AG04449 (cell line): ENCODE measurements at places on chromosomes 16 and 17.
A peak's percentile ranks its signal among the peaks of the same experiment; 100 is the strongest.

GRCh38 chr16:85279825-85280545, 167.7 kb upstream of the CIBAR2 start:
- DNase-seq, result no peak

- DNase-seq, result no peak
Observed at GRCh38 chr17:16443511-16444257, 28.3 kb downstream of the TRPV2 start.

DNA sequence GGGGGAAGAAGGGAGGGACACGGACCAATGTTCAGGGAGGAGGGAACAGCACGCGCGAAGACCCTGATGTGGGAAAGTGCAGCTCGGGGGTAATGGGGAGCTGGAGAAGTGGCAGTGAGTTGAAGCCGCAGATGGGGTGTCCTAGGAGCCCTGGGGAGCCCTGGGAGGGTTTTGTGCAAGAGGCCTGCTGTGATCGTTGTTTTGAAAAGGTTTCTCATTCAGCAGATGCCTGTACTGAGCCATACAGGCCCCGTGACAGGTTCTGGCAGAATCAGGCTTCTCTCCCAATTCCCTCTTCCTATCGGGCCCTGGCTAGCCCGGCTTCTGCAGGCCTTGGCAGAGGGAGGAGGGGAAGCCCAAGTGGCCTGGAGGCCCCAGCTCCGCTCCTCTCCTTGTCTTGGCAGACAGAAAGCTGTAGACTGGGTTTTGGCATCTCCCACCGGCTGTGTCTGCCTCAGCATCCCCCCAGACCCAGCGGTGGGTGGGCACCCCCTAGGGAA, 38.4 kb upstream of the EMP2 start:
- no peak for DNase-seq

- no peak for DNase-seq
Observed at GRCh38 chr17:40113907-40114245, 7.9 kb upstream of the MSL1 start.

DNA sequence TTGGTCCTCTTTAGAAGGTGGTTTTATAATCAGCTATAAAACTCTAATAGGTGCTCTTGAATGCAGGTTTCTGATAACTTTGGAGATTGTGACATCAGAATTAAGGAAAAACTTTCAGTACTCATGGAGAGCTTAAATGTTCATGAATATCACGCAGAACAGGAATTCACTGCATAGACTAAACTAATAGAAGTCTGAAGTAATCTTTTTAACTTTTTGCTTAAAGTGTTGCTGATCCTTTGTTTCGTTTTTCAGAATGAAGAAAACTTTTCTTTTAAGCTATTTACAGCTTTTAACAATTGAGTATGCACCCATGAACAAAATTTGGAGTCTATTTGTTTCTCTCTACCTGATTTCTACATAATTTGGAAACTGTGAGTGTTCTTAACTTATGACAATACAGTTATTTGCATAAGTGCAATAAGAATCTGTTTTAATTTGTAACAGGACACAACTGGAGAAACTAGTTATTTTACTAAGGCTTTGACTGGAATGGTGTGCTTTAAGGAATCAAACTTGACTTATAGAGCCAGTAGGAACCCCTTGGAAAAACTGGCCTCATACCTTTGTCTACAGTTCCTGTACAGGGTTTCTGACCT, 17.0 kb upstream of the TRIM25 start:
- DNase-seq, result no peak

DNA sequence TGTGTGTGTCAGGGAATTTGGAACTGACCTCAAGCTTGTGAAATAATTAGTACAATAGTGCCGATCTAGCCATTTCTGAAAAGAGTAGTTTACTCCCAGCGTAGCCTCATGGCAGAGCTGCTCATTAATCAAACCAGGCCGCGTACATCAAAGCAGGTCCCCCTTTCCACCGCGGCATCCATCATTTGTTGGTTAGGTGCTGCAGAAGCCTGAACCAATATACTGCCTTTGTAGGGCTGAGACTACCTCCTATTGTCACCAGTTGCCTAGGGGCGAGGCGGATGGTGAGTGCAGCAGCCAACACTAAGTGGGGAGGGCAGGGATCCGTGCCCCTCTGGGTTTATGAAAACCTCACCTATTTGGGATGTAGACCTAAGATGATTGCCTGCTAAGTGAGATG, 264.1 kb downstream of the TMEM114 start:
- no peak for DNase-seq

DNA sequence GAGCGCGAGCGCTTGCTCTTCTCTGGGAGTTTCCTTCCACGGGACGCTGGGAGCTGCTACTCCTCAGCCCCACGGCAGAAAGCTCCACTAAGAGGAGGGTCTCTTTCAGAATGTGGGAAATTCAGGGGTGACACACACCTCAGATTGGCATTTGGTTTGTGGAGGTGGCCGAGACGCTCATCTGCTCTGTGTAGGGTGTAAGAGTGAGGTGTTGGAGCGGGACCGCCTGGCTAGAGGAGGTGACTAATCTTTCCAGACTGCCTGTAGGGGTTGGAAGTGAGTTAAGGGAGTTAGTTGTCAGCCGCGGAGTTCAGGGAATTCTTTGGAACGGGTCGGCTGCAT, 735 bp downstream of the PSMD11 start:
- peak; percentile 36 for DNase-seq

DNA sequence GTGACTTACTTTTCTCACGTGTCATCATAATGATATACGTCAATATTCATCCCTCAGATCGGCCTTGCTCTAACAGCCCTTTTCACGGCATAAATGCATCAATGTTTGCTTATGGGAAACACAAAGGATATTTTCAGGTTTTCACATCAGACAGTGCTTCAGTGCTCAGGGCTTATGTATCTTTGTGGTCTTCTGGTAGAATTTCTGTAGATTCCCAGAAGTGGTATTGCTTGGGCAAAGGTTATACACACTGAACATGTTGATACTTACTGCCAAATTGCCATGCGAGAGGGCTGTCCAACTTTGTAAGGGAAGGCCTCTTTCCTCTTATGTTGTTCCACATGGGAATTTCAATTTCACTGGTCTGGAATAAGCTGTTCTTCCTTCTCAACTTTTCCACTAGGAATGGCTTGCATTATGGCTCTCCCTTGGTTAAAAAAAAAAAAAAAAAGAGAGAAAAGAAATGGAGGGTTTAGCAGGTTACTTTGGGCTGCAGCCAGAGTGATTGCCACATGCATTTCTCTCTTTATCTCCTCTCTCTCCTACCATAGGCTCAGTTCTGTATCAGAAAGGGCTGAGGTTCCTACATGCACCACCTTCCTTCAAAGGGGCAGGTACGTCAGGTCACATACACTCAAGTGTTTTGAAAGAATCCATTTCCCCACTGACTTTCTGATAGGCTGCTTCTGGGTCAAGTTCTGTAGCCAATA, 19.3 kb downstream of the DHODH start:
- no peak for DNase-seq

DNA sequence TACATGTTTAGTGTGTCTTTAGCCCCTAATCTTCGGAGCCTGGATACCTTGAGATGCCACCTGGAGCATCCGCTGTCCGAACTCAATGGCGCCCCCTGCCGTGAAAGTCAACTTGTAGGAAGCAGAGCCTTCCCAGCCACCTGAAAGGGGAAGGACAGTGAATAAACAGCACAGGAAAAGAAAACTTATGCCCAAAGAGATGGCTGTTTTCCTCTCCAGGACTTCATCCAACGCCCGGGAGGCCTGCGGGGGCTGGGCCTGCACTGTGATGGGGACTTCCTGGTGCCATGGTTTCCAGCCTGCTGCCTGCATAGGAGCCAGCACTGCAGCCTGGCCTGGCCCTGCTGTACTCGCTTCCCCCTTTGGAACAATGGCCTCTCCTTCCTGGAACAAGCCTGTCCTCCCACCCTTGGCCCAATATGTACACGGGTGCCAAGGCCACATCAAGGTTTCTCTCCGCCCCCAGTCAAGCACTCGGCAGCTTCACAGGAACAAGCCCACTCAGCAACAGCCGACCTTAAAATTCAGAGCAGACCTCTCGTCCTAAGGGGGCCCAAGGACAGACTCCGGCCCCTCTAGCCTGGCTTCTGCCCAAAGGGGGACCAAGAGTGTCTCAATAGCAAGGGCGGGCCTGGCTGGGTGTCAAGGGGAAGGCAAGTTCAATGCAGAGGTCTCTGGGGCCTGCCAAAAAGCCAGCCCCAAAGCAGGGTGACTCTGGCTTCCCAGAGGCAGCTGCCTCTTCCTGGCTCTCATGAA, 4.5 kb upstream of the UNC13D start:
- no peak for DNase-seq

DNA sequence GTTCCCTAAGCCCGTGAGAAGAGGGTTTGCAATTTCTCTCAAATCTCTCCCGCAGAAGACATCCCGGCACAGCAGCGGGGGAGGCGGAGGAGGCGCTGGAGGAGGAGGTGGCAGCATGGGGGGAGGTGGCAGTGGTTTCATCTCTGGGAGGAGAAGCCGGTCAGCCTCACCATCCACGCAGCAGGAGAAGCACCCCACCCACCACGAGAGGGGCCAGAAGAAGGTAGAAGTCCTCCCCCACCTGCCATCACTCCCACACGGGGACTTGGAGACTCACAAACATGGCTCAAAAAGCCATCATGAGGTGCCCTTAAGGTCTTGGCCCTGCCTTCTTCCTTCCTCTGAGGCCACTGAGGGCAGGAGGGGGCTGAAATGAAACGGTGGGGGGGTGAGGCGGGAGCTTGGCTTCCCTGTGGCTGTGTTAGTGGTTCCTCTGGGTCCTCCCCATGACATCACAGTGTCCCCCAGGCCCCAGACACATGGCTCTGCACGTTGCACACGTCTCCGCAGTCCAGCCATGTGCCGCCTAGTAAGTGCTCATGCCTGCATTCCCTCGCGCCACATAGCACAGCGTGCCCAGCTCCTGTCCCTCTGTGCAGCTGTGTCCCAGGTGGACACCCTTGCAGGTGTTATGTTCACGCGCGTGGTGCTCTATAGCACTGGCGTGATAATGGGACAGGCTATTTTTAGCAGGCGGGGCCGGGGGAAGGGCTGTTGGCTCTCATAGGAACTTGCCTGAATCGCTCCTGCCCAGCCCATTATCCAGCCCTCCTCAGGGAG, 6.9 kb downstream of the MLLT6 start:
- DNase-seq, result no peak

GRCh38 chr17:32319548-32319905, 22.4 kb downstream of the C17orf75 start:
- no peak for DNase-seq

- DNase-seq, result no peak
Observed at GRCh38 chr16:86979984-86980553, 337.1 kb downstream of the C16orf95 start.

- DNase-seq, result peak; percentile 37
Observed at GRCh38 chr17:7573324-7574080, 5.9 kb upstream of the CD68 start.

GRCh38 chr16:69087161-69087581, 18.3 kb upstream of the HAS3 start:
- DNase-seq, result no peak

DNA sequence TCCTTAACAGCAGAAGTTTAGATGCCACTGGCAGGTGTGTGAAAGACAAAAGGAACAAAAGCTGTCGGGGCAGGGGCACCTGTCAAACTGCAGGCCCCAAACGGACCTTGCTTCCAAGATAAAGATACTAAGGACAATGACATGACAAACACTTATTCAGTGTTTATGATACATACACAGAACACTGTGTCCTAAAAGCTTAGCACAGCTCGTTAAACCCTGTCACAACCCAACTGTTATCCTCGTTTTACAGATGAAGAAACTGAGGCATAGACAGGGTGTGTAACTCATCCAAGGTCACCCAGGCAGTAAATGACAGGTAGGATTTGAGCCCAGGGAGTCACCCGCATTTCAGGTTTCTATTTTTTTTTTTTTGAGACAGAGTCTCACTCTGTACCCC, 9.6 kb downstream of the SDK2 start:
- no peak for DNase-seq

GRCh38 chr17:38715216-38715943, 10.3 kb downstream of the MLLT6 start:
- DNase-seq, result no peak

DNA sequence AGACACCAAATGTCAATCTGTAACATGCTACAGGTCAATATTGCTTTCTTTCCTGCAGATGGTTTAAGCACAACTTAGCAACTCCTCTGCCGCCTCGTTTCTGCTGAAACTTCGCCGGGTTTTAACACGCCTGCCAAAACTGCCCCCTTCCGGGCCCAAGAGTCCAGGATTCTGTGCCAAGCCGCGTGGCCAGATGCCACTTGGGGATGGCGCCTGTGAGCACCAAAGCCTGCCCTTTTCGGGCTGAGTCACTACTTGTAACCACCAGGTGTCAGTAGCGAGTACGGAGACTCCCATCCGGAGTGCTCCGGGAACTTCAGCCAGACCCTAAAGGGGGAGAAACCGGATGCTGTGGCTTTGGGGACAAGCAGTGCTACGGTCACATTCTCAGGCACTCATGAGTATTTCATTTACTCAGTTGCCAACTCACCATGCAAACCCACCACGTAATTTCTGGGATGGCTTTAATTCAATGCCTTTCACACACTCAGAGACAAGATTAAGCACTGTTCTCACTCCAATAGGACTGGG, 7.8 kb downstream of the PMP22 start:
- no peak for DNase-seq

- DNase-seq, result no peak
Observed at GRCh38 chr16:87918866-87919680, 17.3 kb downstream of the CA5A start.

DNA sequence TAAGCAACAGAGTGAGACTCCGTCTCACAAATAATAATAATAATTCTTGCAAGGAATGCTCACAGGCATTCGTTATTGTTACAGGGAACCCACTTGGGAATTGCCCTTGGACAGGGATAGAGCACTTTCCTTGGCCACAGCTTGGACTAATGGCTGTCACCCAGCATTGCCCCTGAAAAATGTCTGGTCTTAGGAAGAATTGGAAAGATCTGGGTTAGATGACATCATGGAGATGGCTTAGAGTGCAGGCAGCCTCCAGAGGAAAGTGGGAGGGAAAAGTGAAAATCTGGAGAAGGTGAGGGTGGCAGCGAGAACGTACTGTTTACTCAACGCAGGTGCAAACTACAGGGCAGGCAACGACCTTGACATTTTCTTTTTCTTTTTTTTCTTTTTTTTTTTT, 59.3 kb upstream of the MRTFB start:
- no peak for DNase-seq
